Fibroblast of skin of back (primary cell): ENCODE measurements at places on chromosomes 1 and 21.
A peak's percentile ranks its signal among the peaks of the same experiment; 100 is the strongest.

DNA sequence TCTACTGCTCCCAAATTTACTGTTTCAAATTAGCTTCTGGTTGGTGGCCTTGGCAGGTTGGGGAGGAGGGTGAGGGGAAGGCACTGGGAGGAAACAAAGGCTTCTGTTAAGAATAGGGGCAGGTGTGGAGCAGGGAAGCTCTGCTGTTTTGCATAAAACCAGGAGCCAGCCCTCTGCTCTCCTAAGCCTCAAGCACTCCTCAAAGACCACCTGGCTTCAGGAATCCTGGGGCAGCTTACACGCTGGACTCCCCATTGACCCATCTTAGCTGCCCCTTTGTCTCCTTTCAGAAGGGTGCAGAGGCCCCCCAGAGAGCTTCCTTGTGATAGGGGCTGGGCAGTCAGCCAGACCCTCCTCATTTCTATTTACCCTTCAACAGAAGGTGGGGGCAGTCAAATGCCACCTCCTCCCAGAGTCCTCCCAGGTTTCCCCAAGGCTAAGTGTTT is 11.5 kb upstream of the DHRS3 start:
- no peak for DNase-seq

- DNase-seq: no peak
Measured at GRCh38 chr1:50038237-50038809, 14.6 kb upstream of the AGBL4 start.

GRCh38 chr21:29218749-29219148 is 80.0 kb upstream of the BACH1 start:
- DNase-seq: no peak

GRCh38 chr1:44584167-44584566 is 90.1 kb downstream of the TMEM53 start:
- no peak for DNase-seq

GRCh38 chr21:38273745-38274542 is 17.2 kb downstream of the KCNJ15 start:
- no peak for DNase-seq

DNA sequence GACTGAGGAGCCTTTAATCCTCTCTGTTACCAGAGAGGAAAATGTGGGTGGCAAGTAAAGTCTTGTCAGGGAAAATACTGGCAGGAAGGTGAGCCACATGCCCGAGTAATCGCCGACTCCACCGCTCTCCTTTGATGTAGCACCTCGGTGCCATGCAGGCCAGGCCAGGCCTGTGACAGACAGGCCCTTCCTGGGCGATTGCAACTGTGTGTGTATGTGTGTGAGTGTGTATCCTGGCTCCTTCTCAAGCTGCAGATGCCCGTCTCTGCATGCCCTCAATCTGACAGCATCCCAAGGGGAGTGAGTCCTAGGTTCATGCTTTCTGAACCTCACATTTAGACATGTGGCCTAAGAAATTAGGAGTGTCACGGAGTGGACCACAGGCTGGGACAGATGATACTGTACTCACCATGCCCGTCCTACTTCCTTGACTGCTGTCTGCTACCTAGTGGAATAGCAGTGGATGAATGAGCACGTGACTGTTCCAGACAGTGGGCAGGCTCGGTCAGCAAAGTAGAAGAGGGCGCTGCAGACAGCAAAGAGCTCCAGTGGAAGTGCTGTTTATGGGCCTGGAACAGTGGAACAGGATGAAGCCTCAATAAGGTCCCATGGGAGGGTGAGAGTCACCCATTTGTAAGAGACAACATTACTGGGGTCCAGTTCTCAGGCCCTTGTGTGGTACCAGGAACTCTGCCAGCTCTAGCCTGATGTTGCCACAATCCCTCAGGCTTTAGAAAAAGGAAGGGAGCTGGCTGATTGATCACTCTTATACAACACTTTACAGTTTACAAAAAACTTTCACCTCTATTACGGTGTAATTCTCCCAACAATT is 25.3 kb downstream of the SERTAD4 start:
- DNase-seq: no peak

GRCh38 chr21:27362249-27362648 is 395.4 kb upstream of the ADAMTS5 start:
- no peak for DNase-seq

DNA sequence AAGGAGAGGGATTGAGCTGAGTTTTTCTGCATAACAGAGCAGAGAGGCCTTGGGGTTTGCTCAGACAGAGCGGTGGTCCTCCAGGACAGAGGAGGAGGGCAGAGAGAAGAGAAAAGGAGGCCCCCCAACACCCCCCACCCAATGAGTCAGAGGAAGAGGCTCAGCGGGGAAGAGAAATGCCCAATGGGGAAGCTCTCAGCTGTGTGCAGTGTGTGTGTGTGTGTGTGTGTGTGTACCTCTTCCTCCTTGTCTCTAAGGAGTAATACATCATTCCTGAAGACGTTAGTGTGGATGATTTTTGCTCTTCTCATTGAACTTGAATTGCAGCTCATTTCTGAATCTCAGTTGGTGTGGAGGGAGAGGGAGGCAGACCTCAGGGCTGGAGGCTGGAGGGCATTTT is 8.7 kb downstream of the TMPRSS3 start:
- no peak for DNase-seq

- DNase-seq: no peak
Measured at GRCh38 chr1:168085401-168085872, 51.3 kb downstream of the GPR161 start.

DNA sequence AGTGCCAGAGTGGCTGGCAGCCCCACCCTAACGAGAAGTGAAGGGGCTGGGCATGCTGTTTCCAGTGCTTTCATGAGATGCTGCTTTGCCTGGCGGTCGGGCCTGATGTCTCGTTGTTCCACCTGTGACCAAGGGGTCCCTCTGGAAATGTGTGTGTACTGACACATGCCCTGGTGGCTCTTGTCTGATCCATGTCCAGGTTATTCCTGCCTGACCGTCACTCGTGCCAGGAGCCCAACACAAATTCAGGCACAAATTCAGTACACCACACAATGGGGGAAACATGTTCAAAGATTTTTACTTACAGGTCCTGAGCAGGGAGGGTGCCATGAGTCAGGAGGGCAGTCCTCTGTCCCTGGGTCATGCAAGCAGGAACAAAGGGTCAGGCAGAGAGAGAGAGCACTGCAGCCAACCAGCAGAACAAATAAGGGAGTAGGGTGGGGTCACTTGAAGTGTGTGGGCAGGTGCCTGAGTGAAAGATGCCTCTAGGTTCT is 76.3 kb downstream of the ADARB1 start:
- DNase-seq: no peak

GRCh38 chr1:168246506-168246905 is 20.7 kb downstream of the SFT2D2 start:
- no peak for DNase-seq

GRCh38 chr1:5509664-5510452 is 482.4 kb downstream of the NPHP4 start:
- DNase-seq: peak; percentile 23

GRCh38 chr1:165226326-165226725 is 130.2 kb downstream of the LMX1A start:
- no peak for DNase-seq

DNA sequence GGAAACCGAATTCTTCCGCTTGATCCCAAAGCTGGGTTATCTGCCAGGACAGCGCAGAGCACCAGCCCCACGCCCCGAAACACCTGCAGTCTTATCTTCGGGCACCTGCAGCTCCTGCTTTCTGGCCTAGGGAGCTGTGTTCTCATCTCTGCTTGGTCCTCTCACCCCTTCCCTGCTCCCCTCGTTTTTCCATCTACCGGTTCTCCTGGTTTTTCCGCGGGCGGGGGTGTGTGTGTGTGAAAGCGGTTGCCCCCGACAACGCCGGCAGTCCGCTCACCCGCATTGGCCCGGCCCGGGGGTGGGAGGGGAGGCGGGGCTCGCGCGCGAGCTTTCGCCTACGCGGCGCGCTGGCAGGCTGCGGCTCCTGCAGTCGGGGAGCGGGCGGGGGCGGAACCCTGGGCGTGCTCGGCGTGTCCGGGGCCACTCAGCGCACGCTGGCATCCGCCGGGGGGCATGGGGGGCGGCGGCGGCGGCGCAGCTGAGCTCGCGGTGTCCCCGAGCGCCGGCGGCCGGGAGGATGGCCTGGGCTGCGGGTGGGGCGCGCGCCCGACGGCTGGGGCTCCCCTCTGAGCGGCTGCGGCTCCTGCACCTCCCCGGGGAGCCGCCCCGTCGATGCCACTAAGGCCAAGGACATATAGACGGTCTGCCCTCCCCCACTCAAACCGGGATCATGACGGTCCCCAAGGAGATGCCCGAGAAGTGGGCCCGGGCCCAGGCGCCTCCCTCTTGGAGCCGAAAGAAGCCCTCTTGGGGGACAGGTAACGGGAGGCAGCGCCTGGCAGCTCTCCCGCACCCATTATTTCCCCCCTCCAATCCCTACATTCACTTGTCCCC is 3.2 kb downstream of the ATP8B2 start:
- DNase-seq: peak; percentile 72

GRCh38 chr21:35321322-35322200 is 272.5 kb upstream of the RUNX1 start:
- DNase-seq: no peak

DNA sequence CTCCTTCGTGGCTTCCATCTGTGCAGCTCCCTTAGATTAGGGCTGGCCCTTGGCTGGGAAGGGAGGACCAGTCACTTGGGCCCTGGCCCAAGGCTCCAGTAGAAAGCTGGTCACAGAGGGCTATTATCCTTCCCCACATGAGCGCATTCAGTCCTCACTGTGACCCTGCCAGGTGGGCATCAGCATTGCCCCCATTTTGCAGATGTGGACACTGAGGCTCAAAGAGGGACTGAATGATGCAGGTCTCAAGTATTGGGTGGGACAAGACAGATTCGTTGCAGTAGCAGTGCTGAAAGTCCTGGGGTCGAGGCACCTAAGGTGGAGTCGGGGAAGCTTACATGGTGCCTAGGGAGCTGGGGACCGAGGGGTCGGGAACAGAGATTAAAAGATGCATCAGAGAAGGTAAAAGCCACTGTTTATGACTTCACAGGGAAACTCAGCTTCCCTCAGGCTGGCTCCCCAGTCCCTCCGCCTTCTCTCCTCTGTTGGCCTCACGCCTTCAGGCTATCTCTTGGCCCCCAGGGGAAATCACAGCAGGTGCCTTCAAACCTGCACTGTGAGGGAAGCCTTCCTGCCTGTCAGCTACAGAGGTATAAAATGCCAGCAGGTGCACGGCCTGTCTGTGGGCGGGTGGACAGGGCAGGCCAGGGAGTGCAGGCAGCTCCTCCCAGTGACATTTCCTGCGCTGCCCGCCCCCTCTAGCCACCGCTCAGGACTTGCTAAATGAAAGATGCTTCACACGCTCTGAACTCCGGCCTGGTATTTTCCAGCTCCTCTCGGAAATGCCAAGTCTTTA is 178.4 kb downstream of the GRIK3 start:
- DNase-seq: no peak

GRCh38 chr1:24327486-24327885 is 8.3 kb downstream of the GRHL3 start:
- DNase-seq: no peak

GRCh38 chr1:2946291-2946690 is 75.0 kb upstream of the ACTRT2 start:
- no peak for DNase-seq

DNA sequence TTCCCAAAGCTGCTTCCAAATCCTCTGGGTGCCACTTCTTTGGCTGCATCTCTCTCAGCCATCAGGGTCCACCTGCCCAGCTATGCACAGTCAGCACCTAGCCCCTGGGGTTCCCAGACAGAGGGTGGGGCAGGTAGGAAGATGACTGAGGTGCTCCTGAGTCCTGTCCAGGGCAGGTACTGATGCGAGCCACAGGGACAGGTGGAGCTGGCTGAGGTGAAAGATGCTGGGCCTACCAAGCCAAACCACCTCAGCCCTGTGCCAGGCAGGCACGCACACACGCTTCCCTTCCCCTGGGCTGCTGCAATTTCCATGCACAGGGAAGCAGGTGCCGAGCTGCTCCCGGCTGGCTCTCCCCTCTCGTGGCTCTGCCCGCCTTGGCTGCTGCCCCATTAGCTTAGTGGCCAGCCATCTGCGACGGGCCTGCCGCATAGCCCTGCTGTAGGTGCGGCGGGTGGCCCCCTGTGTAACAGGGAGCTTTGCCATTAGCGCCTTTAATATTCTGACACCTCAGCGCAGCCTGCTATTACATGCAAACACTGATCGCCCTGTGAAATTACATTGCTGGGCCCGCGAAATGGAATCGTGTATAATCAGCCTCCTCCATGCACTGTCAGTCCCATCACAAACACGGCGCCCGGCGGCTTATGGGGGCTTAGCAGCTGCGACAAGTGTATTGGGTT is 38.9 kb downstream of the DMAP1 start:
- no peak for DNase-seq

DNA sequence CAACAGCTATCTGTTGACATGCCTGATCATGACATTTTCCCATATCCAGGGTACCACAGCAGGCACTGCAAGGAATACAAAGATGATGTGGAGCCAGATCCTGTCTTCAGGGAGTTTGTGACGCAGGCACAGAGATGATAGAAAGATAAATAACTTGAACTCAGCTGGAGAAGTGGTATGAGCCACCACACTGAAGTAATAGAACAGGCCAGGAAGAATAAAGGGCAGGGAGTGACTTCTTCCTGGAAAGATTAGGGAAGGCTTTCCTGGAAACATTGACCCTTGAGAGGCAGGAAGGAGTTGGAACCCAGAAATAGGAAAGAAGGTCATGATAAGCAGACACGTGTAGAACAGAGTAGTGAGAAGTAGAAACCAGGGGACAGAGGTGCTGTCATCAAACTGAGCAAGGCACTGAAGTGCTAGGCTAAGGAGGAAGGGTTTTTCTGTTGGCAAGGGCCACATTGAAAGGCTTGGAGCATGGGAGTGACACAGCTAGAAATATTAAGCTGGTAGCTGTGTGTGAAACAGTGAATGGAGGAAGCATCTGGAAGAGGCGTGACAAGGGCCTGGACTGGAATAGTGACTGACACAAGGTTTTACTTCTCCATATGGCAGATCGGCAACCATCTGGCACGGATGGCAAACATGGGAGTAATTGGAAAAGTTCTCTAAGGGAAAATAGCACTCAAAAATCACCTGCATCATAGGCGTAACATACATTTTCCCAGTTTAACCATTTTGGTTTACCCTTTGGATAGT is 68.4 kb downstream of the AK5 start:
- DNase-seq: no peak

GRCh38 chr1:22531251-22531650 is 32.0 kb upstream of the EPHA8 start:
- DNase-seq: no peak

DNA sequence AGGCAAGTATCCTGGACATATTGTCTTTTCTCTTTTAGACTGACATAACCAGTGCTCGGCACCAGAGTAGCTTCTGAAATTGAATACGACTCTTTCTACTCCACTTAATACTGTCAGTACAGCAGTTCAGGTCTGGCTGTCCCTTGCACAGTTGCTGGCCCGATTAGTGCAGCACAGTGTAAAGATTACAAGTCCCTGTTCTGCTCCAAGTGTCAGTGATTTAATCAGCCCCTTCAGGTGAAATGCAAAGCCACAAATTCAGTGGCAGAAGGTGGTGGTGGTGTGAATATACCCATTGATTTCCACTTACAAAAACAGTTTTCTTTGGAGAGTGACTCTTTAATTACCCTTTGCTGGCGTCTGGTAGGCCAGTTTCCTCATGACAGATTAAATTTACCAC is 545.4 kb downstream of the ADGRL2 start:
- no peak for DNase-seq

DNA sequence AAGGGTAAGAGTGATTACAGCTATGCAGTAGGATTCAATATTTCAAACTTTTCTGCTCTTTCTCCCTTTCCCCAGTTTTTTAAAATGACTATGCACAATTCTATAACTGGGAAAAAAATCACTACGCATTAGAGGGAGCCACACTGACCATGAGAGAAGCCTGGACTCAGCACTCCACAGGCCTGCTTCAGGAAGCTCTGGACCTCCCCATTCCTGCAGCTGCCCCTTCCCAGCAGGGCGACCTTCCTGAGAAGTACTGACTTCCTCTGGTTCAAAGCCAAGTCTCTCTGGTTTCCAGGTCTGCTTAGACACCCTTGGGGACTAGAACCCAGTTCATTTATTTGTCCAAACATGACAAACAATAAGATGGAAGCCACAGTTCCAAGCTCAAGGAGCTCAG is 42.0 kb upstream of the CLSTN1 start:
- DNase-seq: no peak
